ENCODE measurements at places on chromosomes 7 and 10.

GRCh38 chr7:143503261-143503660 lies 25.6 kb downstream of the TAS2R41 start:
- no peak for DNase-seq

- DNase-seq: no peak
Measured at GRCh38 chr7:2738766-2739549, 51.0 kb downstream of the AMZ1 start.

DNA sequence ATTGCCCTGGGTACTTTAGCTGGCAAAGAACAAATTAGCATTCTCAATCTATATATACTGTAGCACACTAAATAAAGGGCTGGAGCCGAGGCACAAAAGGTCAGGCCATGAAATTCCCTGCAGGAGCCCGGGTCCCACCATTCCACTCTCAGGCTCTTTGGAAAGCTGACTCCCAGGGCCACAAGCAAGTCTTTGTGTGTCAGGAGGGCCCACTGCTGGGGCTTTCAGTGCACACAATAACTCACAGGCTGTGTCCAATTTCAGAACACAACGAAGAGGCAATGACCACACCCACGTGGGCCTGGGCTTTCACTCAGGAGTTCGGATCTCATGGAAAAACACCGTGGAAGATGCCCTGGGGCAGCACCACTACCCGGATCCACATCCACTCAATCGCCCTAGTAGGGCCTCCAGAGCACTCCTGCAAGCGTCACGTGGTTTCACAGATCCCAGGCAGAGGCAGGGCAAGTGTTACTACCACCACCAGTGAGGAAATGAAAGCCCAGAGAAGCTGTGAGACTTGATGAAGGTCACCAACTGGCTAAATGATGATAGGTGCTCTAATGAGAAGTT lies 60.3 kb downstream of the COBL start:
- no peak for DNase-seq

DNA sequence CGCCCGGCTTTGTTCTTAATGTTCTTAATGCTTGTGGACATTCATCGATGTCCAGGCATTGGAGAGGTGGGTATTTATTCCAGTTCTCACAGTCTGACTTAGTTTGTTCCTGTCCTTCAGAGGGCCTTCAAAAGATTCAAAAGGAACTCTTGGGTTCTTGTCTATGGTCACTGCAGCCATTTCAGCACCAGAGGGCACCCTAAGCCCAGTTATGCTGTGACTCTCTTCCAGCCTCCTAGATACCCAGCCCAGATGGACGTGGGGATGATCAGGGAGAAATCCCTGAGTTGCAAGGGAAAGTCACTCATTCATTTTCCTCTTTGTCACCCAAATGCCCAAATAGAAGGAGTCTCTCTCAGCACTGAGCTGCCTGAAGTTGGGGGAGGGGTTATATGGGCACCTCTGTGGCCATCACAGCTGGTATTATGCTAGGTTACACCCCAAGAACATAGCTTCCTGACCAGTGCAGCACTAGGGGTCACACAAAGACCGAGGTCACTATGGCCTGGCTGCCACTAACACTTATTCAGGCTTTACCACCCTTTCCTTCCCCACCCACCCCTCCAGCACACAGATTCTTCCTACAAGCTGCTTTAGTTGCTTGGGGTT lies 26.5 kb upstream of the CCDC126 start:
- DNase-seq: peak; percentile 79

GRCh38 chr7:84085998-84086397 lies 108.6 kb downstream of the SEMA3A start:
- DNase-seq: no peak

DNA sequence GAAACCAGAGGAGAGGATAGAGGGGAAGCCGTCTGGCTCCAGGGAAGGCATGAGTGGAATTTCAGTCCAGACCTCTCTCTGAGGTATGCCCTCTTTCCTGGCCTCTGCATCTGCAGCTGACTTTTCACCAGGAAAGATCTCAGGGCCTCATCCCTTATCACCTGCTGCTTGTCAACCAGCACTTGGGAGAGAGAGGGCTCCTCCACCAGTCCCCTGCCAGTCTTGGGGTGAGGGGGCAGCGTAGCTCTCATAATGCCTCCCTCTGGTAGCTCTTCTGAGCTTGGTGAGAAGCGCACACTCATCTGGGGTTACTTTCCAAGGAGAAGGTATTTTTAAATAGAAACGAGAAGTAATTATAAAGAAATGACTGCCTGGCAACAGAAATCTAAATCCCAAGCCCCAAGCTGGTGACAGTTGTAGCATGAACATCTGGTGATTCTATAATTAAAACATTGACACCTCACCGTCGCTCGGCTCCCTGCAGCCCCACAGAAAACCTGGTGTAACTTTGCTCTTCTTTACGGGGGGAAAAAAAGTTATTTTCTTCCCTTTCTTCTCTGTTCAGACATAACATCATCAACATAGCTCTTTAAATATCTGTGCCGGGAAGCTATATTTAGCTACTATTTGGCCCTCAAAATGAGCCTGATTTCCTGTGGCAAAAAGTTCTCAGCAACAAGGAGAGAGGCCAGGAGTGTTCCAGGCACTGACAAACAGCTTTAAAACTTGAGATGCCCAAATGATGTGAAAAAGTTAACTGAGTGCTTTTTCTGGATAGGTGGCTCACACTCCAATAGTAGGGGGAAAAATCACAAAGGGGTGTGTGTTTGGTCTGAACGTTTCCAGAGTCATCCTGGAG lies 26.9 kb downstream of the HIP1 start:
- DNase-seq: no peak

DNA sequence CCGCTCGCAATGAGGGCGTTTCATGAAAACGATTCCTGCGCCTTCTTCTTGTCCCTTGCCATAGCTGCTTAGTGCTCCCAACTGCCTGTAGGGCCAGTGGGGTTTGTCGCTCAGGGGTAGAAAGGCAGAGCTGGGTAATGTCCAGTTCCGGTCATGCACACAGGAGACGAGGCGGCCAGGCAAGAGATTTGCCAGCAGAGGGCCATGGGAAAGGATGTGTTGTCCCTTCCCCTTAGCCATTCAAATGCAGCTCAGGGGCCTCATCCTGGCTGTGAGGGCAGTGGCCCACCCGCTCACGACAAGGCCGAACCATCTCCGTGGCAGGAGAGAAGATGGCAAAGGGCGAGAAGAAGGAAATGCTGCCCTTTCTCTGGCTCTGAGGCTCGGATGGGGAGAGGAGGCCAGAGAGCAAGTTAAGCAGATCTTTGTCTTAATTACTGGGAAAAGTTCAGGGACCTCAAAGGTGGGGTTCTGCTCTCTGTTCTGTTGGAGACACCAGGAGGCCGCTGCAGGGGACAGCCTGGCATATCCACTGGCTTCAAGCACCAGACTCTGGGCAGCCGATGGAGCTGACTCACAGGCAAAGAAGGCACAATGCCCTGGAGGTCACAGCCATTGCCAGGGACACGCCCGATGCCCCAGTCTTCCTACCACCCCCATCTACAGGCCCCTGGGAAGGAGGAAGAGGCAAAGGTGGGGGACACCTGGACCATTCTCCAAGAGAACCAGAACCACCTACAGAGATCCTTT lies 534.8 kb upstream of the MGMT start:
- DNase-seq: no peak

GRCh38 chr10:81009296-81009695 lies 471.6 kb downstream of the SH2D4B start:
- no peak for DNase-seq

DNA sequence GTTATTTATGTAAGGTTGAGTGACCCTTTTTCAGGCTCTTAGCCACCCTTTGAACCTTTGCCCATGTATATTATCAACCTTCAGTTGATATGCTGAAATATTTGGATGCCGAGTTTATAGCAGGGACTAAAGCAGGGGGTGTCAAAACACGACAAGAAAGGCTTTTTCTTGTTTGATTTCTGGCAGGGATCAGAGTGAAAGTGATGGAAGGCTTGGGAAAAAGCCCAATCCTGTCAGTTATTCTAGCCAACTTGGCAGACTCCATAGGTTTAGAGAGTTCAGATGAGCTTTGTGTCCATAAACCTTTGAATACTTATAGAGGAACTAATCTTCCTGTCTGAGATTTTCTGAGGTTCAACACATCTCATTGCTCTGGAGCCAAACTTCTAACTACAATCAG lies 47.5 kb downstream of the INHBA start:
- no peak for DNase-seq

- peak; percentile 50 for DNase-seq
Measured at GRCh38 chr7:154774303-154774969, 228.5 kb downstream of the PAXIP1 start.

DNA sequence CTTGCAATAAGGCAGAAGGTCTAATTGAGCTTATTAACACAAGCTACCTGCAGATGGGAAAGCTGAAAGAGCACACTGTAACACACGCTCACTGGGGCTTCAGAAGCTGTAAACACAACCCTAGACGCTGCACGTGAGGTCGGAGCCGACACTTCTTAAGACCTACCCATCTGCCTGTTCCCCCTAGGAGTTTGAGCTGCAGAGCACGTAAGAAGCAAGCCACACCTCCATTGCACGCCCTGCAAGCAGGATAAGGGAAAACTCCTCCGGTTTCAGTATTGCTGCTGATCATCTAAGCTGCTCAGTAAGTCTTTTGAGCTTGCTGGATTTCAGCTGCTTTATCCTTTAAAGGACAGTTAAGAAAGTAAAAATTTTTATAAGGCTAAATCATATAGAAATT lies 244.0 kb upstream of the ZWINT start:
- no peak for DNase-seq
